NCI-H510A (cell line): ENCODE measurements at places on chromosomes 12 and 14.

DNA sequence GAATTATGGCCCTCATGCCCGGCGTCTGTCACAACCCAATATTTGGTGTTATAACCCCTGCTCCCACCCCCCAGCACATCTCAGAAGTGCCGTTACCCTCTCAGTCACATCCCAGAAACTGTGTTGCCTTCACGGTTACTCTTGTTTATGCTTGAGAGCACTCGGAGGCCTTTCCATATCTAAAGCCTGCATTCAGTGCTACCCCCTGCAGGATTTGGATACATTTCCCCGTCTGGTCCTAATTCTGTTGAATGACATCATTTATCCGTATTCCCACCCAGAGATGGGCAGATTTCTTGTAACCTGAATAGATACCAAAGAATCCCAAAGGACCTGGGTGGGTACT lies 19.1 kb upstream of the FOS start:
- no peak for DNase-seq

- no peak for DNase-seq
Measured at GRCh38 chr14:68245146-68246073, 425.8 kb downstream of the RAD51B start.

DNA sequence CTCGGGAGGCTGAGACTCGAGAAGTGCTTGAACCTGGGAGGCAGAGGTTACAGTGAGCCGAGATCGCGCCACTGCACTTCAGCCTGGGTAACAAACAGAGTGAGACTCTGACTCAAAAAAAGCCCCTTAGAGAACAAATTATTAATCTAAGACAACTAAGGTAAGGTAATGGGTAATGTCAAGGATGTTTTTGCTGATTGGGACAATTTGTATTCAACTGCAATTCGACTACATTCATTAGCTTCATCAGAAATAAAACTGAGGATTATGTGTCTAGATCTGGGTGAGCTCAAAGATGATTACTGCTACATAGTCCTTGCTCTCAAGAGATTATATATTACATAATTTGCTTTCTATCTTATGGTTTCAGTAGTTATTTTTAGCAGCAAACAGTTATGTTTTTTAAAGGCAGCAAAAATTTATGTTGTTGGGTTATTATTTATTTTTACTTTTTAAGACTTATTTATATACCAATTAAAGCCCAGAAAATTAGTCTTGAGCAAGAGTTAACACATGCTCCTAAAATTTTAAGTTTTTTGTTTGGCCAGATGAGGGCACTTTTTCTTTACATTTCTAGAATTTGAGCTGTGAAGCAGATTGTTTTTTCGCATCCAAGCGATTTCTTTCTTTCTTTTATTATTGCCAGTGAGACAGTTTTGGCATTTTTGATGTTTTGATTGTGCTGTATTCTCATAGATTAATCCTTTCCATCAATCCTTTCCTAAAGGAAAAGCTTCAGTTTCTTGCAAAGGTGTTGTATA lies 52.3 kb downstream of the PLEKHA5 start:
- no peak for DNase-seq

DNA sequence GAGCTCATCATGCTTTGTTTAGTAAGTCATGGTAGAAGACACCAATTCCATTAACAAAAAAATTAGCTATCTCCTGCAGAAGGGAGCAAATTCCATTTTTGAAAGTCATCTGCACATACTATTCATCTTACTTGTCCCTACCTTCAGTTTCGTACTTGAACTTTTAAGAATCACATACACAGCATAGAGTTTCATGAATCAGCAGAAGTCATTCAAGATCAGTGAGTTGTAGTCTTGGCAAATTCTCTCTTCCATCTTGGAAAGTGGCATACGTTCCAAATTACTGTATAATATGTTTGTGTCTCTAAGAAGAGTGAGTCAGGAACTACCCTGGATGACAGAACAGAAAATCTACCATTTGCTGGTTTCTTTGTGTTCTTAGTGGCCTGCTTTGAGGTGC lies 14.1 kb downstream of the VRK1 start:
- DNase-seq, result no peak
